ENCODE measurements at places on chromosomes 7 and 10.

DNA sequence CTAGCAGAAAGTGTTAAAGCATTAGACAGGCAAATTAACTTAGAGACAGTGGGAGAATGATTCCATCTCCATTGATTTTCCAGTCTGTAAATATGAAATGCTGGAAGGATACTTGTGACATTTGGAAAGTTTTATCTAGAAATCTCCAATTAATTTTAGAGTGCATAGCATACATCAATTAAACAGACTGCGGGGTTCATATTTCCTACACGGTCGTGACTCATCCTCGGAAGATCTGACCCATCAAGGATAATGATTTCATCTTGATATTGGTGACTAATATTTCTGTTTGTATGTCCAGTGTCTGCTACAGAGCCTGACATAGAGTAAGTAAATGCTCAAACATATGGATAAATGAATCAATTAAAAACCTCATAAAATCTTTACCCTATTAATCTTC, 474.9 kb downstream of the KCNMA1 start:
- no peak for DNase-seq

DNA sequence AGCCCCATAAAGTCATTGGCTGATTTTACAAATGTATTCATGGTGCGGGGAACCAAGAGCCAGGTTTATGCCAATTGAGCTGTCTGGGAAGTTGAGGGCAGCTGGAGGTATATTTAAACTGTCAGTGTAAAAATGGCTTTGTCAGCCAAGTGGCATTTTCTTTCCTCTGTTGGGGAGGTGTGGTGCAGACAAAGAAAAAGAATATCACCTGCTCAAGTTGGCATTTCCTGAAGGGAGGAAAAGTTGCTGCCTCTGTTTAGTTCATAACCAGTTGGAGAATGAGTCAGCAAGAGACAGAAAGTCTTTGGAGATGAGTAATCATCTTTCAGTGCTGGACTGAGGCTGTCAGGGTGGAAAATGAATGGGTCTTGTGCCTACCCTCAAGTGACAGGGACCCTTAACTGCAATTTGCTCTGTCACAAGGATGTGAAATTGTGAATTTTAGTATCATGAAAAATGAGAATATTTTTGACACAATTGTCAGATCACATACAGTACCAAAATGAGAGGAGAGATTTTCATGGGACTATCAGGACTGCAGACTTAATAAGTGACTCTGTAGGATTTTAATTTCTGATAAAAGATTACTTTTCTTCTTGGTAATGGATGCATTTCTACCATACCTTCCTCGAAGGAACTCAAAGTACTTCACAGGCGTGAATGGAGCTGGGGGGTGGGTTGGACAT, 137.3 kb downstream of the ANLN start:
- DNase-seq = no peak

DNA sequence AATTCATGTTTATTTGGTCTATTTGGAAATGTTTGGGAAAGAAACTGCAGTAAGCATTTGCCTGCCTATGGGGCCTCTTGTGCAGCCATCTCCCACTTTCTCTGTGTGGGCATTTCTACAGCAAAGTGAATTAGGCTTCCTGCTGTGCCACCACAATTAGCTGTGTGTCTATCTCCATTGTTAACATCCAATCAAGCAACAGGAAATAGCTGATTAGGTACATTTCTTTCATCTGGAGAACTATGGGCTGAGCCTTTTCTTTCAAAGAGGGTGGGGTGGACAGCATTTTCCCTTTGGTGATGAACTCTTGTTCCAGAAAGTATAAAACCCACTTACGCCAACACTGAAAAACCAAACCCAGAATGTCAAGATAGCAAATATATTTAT, 640.0 kb downstream of the ACTR3B start:
- DNase-seq = no peak

GRCh38 chr10:11680496-11680895, 61.7 kb upstream of the ECHDC3 start:
- no peak for DNase-seq

GRCh38 chr10:59587083-59587755, 122.4 kb downstream of the SLC16A9 start:
- DNase-seq = no peak

- no peak for DNase-seq
Measured at GRCh38 chr7:105157278-105157677, 143.3 kb downstream of the KMT2E start.

DNA sequence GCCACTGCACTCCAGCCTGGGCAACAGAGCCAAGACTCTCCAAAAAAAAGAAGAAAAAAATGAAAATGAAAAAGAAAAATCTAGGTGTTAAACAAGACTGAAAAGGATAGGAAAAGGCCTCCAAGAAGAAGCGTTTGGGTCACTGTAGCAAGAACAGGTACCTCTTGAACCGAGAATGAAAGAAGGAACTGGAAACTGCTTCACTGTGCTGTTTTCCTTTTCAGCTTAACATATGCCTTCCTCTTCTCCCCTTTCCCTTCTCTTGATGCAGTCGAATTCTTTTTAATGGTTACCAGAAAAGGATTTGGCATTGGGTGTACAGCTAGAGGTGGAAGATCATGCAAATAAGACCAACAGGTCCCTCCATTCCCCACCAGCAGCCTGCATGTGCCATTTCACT, 28.1 kb downstream of the LRRC4 start:
- DNase-seq = no peak

DNA sequence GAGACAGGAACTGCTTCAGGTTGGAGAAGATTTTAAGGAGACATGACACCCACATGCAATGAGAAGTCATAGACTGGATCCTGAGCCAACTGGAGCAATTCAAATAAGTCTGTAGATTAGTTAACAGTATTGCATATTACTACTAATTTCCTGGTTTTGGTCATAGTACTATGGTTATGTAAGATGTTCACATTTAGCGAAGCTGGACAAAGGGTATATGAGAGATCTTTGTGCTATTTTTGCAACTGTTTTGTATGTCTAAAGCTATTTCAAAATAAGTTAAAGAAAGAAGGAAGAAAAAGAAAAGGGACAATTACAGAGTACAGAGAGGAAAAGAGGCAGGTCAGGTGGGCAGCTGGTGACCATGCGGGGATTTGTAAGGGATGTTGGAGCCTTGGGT, 116.5 kb upstream of the SVIL start:
- no peak for DNase-seq

DNA sequence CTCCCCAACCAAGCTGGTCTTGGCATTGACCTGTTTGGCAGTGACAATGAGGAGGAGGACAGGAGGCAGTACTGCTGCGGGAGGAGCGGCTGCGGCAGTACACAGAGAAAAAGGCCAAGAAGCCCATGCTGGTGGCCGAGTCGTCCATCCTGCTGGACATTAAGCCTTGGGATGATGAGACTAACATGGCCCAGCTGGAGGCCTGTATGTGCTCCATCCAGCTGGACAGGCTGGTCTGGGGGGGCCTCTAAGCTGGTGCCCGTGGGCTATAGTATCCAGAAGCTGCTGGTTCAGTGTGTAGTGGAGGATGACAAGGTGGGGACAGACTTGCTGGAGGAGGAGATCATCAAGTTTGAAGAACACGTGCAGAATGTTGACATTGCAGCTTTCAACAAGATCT, 39.1 kb upstream of the ZNF273 start:
- DNase-seq = no peak

GRCh38 chr10:43949351-43949750, 300.7 kb upstream of the ZNF32 start:
- no peak for DNase-seq

GRCh38 chr7:33578881-33579672, 326.3 kb upstream of the BMPER start:
- DNase-seq = no peak

- DNase-seq = no peak
Measured at GRCh38 chr10:96714031-96714590, 6.2 kb downstream of the PIK3AP1 start.

GRCh38 chr7:49497471-49497870, 276.0 kb upstream of the VWC2 start:
- DNase-seq = no peak

DNA sequence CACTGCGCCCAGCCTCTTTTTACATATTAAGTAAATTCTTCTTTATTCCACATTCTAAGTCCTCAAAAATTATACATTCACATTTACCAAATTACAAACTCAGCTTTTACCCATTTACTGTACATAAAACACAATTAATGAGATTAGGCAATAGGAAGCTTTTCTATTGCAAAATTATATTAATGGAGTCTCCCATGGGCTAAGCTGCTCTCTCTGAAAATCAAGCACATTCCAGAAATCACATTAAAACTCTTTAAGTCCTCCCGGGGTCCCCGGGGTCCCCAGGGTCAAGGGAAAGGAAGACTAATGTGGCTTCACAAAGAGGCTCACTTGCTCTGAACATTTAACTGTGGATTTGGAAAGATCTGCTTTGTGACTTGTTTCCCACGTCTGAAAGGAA, 127.4 kb upstream of the KMT2E start:
- no peak for DNase-seq

DNA sequence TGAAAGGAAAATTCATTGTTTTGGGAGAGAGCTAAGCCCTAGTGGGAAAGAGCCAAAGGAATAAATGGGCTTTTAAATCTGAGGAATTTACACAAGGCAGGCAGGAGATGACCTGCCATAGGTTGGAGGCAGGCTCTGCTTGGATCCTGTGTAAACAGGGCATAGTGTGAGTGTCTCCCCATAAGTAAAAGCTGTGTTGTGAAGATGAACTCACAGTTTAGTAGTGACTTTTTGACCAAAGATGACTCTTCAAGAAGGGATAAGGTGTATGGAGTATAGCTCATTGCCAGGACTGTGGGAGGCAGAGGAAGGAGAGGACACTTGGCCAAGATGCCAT, 63.2 kb downstream of the KAT6B start:
- DNase-seq = no peak

DNA sequence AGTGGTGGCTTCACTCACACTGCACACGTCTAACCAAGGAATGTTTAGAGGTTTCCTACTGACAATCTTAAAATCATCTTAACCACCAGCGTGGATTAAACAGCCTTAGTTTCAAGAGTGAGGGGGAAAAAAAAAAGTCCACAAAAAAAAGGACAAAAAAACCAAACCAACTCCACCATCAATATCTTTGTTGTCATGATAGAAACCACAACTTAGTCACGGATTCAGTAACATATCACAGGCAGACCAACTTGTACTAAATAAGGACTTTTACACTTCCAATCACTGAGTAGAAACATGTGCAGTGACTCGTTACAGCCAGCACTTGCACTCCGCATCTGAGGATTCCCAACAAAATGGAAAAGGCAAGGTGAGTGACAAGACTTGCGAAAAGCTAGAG, 46.5 kb downstream of the FAM171A1 start:
- no peak for DNase-seq

DNA sequence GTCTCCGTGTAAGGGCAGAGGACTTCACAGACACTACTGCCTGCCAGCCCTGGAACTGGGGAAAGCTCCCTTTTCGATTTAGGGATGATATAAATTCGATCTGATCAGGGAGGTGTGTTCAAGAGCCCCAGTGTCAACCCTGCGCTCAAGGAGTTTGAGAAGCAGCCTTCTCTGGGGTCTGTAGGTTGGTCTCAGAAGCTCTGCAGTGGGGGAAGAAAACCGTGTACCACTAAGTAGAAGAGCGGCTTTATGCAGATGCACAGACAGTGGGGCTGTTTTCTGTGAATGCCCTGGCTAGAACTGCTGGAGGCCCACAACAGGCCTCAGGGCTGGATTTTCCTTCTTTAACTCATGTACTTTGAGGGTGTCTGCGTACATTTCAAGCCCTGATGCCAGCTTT, 6.3 kb upstream of the TBX20 start:
- no peak for DNase-seq

DNA sequence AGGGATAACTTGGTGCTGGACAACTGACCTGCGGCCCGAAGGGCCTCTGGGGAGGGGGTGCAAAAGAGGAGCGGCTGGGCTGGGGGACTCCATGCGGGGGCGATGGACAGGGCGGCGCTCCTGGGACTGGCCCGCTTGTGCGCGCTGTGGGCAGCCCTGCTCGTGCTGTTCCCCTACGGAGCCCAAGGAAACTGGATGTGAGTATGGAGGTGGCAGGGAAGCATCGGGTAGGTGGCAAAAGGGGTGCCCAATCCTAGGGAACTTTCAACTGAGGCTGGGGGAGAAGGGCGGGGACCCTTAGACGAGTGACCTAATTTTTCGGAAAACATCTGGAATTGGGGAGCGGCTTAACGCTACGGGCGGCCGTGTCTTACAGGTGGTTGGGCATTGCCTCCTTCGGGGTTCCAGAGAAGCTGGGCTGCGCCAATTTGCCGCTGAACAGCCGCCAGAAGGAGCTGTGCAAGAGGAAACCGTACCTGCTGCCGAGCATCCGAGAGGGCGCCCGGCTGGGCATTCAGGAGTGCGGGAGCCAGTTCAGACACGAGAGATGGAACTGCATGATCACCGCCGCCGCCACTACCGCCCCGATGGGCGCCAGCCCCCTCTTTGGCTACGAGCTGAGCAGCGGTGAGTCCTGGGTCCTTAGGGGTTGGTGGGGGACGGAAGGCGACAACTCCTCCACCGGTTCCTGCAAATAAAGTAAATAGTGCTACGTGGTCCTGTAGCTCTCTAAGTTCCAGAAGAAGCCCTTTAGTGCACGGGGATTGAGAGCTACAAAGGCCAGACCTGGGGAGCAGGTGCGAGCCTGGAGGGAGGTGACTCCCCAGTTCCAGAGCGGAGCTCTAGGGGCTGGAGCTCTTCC, 622 bp downstream of the WNT16 start:
- DNase-seq = peak; percentile 26

DNA sequence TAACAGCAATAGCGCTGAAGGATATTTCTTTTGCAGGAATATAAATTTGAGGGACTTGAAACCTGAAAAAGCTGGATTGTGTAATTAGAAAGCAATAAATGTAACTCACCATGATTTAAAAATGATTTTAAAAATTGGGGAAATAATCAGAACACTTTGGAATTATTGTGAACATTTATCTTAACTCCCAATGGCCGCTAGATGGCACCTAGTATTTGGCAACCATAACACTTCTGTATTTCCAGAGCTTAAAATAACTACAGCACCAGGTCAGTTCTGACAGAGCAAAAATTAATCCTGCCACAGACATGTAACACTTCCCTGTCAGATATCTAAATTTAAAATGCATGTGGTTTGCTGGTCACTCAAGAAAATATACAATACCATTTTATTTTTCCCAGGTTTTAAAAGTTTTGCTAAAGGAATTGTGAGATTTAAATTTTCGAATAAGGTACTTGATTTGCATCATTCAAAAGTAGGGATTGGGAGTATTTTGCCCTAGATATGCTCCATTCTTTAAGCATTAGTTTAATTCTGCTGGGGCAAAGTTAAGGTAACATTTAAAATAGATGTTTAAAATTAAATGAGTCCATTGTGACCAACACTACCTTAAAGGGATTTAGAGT, 144.5 kb downstream of the PPP1R3A start:
- DNase-seq = peak; percentile 16

- no peak for DNase-seq
Measured at GRCh38 chr7:1289666-1290025, 57.0 kb downstream of the UNCX start.

- no peak for DNase-seq
Measured at GRCh38 chr10:94725871-94726270, 36.6 kb upstream of the CYP2C19 start.

- DNase-seq = no peak
Measured at GRCh38 chr7:105047932-105048331, 33.9 kb downstream of the KMT2E start.

GRCh38 chr7:30226614-30227268, 57.7 kb upstream of the ZNRF2 start:
- peak; percentile 54 for DNase-seq

GRCh38 chr10:71228875-71229675, 16.7 kb downstream of the UNC5B start:
- DNase-seq = no peak
